Inflammatory macrophage (primary cell): ENCODE measurements at places on chromosomes 7 and 10.

DNA sequence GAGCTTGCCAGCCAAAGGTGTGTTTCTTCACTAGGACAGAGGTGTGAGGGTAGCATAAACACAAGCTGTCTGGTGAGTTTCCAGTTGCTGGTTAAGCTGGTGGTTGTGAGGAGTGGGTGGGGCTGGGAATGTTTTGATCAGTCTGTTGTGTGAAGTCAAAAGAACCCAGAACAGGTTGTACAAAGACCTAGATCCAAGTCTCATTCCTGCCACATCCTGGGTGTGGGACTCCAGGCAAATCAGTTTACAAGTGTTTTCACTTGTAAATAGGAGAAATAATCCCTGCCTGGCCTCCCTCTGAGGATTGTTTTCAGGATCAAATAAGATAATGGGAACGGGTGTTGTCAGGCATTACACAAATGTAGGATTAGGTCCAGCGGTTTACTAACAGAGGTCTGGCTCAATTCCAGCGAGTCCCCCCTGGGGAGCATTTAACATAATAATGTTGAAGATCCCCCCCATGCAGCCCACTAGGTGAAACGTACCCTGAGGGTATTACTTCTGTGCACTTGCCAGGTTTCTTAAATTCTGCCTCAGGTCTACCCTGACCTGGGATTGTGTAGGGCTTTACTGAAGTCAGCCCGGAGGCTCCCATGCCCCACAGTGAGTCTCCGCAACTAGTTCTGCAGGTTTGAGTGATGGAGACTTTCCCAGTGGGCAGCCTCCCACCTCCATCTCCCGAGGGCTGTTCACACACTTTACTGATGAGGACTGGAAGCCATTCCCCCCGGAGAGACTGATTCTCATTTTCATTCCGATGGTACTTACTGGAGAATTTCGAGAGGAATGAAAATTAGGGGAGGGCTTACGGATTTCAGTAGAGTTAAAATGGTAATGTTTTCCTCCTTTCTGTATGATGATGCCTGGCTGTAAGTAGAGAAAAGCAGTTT is 2.7 kb upstream of the FRAT2 start:
- DNase-seq, result no peak

GRCh38 chr10:86371116-86371515 is 4.5 kb upstream of the GRID1 start:
- no peak for DNase-seq

DNA sequence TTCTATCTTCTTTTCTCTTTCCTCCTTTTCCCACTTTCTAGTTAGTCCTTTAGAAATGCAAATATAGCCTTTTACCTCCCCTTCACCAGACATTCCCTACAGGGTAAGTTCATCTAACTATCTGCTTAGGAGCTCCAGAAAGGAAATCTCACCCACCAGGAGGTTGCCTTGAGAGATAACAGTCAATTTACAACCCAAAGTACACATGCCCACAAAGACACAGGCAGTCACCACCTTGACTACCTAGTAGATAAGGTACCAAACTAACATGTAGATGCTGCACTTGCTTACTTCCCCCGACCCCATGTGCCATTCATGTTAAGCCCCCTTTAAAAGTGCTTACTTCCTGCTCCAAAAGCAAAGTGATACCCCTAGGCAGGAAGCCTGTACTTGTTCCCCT is 12.8 kb upstream of the CREB3L2 start:
- no peak for DNase-seq

- no peak for DNase-seq
Observed at GRCh38 chr7:24283554-24283896, 465 bp upstream of the NPY start.

DNA sequence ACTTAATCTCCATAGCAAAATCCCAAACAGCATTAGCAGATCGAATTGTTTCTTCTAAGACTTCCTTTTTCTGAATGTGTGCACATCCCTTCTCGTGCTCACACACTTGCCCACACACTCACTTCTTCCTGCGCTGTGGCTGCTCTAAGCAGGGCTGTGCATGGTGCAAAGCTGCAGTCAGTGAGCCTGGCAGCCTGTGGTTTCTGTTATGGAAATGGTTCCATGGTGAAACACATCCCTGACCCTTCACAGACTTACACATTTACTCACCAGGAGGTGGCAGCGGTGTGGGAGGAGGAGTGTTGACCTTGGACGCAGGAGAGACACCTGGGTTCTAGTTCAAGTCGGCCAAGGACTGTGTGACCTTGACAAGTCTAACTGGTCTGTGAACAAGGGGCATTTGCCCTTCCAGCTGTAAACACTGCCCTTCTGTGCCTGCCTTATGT is 24.9 kb downstream of the MTURN start:
- DNase-seq, result peak; percentile 96

DNA sequence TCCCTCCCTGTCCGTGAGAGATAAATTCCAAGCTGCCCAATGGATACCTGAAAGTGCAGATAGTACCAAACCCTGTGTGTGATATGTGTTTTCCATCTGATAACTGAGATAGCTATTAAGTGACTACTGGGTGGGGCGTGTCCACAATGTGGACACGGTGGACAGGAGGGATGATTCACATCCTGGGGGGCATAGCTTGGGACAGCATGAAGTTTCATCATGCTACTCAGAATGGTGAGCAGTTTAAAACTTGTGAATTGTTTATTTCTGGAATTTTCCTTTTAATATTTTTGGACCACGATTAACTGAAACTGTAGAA is 158.6 kb downstream of the CREB5 start:
- no peak for DNase-seq

DNA sequence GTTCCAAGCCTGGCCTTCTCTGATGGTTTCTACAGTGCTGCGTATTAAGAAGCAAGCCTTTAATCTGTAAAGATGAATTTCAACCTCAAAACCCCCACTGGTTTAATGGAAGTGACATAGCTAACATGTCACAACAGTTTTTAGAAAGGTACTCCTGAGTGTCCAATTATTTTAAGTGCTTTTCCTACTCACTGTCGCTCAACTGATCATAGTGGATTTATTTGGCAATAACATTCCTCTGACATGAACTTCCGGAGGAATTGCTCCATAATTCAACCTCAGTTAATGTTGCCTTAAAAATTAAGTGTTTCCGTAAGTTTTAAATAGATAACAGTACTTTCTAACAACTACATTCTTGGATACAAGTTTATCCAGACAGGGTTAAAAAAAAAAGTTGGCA is 57.5 kb downstream of the AGMO start:
- no peak for DNase-seq

DNA sequence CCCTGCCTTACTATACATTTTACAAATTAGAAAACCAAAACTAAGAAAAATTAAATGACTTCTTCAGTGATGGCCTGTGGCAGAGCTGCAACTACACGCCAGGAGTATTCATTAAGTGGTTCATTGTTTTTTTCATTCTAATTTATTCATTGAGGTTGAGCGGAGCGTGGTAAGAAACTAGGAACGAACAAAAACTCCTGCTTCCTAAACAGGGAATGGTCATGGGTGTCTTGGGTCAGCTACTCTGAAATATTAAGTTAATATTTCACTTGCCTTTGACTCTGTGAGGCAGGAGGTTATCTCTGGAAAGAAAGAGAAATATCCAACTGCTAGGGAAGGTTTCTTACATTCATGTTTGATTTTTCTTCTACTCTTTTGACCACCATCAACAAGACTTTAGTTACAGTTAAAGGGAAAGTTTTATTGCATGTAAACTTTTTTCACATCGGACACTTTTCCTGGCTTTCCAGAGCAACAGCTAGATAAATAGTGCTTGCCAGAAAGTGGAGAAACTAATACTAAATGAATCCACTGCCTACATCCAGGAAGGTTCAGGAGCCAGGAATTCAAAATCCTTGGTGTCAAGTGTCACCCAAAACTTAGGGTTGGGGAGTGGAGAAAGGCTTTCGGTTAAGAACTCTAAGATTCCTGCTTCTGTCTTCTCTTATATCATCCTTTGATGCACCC is 896 bp upstream of the GNG11 start:
- DNase-seq, result no peak

DNA sequence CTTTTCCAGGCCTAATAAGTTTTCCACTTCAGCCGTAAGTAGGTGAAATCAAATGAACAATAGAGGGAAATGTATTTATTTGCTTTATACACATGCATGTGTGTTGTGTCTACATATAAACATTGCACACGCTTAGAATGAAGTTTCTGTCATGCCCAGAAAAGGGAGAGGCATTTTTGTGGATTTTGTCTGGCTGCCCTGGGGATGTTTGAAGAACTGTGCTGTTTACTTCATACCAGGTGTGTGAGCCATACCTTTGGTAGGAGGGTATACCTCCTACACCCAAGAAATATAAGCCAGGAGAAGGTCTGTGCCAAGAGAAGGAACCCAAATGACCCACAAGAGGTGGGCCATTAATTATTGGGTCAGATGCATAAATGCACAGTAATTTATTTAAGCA is 12.8 kb downstream of the GATAD1 start:
- DNase-seq, result no peak

GRCh38 chr7:50860174-50860573 is 77.5 kb upstream of the GRB10 start:
- no peak for DNase-seq

DNA sequence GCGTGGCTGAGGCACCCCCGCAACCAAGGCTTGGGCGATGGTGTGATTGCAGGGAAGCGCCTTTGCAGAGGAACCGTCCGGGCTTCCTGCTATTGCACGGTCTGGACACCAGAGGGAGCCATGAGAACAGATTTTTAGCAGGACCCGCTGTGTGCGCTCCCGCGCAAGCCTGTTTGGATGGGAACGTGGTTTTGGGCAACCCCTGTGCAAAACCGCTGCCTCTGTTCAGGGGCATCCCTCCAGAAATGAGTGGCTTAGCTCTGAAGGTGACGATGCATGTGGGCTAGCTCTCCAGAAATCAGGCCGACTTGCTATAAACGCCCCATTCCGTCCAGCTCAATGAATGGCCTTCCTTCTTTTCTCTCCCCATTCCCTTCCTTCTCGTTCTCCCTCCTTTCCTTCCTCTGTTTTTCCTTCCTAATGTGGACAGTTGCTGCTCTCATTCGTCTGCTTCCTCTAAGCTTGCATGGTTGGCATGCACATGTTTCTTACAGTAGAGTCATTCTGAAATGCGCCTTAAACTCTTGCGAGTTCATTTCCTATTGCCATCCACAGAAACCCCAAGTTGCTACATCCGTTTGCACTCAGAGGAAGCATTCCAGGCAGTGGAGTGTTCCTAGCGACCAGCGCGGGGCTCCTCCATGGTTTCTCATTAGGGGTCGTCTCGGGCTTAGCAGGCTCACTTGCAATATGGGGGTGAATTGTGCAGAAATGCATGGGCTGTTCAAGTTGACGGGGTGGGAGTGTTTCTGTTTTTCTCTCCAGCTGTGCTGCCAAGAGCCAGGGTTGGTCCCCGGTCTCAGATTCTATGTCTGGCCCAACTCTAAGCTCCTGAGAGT is 302.5 kb upstream of the GALNT17 start:
- DNase-seq, result peak; percentile 47

GRCh38 chr10:5434017-5434753 is 21.8 kb downstream of the NET1 start:
- peak; percentile 56 for DNase-seq

GRCh38 chr7:100220586-100221230 is 959 bp downstream of the PVRIG start:
- DNase-seq, result no peak

DNA sequence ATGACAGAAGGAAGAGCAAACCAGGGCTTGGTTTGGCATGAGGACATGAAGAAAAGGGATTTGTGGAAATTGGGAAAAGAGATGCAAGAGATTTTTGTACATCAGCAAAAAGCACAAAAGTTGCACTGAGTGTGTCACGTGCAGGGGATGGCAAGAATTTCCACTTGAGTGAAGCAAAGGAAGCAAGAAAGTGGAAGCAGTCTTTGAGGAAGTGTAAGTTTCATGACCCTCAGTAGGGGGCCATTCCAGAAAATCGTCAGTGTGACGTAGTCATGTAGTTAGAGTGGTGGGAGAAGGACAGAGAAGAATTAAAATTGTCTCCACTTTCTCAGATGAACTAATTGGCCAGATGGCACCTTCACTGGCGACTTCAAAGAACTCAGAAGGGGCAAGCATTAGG is 123.3 kb upstream of the FZD1 start:
- DNase-seq, result peak; percentile 38

GRCh38 chr10:49444349-49444748 is 48.5 kb upstream of the DRGX start:
- DNase-seq, result no peak

DNA sequence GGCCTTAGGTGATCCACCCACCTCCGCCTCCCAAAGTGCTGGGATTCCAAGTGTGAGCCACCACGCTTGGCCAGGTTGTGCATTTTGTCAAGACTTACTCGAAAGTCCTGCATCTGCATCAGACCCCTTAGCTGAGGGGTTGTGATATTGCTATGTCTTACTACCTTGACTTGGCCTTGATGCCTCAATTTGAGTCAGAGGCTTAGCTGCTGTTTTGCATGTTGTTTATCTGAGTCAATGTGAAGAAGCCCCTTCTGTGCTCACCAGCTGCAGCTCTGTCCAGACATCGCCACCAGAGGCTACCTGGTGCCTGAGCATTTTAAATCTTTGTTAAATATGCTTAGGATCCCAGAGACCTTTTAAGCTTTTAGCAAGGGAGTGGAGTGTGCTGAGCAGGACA is 18.1 kb downstream of the UBE2D4 start:
- DNase-seq, result no peak

GRCh38 chr10:34637418-34637911 is 177.6 kb downstream of the PARD3 start:
- peak; percentile 46 for DNase-seq

DNA sequence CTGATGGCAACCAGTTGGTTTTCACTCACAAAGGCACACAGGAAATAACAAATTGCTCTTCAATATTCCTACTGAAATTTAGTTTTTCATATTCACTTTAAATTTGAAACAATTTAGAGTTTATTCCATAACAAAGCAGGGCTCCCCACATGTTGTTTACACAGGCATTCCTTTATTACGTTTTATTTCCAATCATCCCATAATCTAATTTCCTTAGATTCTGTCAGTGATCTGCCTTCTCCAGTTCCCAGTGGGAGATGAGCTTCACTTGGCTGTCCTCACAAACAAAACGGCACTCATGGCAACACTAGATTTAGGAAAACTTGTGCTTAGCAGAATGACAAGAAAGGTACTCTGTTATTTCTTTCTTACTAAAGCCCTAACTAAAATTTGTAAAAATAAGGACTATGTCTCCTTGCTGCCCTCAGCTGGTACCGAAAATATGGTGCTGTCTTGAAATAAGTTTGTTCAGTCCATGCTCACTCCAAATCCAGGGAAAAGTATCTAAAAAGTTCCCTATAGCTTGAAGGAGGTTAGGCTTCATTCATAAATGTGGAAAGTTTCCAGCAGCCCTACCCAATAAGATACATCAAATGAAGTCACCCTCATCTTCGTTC is 23.0 kb downstream of the PHYH start:
- DNase-seq, result no peak

DNA sequence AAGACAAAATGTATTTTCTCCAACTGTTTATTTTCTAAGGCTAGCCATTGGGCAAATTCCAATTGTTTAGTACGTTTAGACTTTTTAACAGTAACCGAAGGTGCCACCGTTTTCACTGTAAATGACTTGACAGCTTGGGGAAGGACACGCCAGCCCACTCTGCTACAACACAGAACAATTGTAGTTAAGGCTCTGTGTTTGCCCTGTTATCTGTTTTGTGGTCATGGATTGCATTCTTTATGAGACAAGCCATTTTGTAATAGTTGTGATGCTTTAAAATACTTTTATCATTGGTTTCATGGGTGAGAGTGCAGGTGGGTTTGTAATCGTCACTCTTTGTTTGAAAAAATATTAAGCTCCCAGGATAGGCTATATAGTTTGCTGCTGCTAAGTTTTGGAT is 6.6 kb upstream of the PITRM1 start:
- DNase-seq, result no peak

- DNase-seq, result no peak
Observed at GRCh38 chr10:29028486-29028885, 260.4 kb upstream of the LYZL1 start.
